Right forelimb (tissue), 1 donor: ENCODE measurements at places on chromosomes 3 and 15.

- DNase-seq, result no peak
Observed at GRCh38 chr3:197023241-197023997, 6.2 kb downstream of the MELTF start.

DNA sequence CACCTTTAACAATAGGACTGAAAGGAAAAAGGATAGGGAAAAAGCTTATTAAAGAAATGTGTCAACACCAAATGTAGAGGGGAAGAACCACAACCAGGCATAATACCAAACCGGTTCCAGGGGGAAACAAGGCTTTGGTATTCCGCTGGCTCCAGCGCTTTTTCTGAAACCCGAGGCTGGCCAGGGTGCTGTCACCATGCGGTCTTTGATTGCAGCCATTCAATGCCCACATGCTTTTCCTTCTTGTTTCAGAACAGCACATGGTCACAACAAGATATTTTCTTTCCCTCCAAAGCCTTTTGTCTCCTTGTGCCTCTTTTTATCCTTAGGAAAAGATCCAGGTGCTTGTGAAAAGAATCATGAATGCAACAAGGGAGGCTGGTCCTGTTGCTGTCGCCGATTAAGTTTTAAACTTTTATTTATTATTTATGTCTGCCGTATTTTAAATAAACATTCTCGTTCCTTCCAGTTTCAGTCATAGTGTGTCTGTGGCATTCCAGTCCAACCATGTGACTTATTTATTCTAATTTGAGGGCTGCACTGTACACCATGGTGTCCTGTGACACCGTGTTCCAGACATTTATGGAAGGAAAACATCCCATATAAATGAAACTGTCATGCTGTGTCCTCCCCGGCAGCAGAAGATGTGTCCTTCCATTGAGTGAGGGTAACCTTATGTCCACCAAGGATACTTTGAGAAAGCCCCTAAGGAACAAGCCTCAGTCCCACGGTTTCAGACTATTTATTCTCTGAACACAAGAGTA lies 41.1 kb downstream of the CCK start:
- DNase-seq, result no peak

DNA sequence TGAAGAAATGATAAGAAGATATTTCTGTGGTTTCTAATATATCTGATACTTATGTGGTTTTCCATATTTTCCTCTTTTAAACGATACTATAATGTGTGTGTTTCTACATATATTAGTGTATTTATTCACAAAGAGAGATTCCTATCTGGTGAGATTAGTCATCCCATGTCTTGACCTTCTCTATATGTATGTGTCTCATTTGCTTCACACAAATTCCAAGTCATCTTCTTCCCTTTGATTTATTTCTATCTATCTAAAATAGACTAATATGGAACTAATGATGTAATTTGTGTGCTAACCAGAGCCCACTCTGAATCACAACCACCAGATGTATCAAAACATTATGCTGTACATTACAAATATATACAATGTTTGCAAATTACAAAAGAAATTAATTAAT lies 154.7 kb upstream of the KCNMB2 start:
- DNase-seq, result no peak

GRCh38 chr3:146692254-146692653 lies 87.1 kb upstream of the PLSCR5 start:
- no peak for DNase-seq

GRCh38 chr3:183941216-183941615 lies 56.5 kb upstream of the PARL start:
- DNase-seq, result no peak

DNA sequence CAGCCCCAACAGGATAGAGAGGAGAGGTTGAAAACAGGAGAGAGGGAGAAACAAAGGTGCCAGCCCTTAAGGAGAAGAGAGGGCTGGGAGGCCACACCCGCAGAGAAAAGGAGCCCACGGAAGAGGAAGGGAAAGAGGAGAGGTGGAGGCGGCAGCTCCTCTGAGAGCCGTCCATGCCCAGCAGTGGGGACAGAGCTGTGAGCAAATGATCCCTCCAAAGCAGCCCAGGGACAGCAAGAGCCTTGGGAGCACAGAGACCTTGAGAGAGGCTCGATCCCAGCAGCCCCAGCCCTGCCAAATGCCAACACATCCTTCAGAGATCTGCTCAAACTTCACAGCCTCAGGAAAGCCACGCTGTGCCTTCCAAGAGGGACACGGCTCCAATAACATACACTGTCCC lies 66.7 kb upstream of the CORO2B start:
- no peak for DNase-seq

GRCh38 chr15:85509973-85510372 lies 129.6 kb downstream of the AKAP13 start:
- no peak for DNase-seq
